Stimulated activated CD8-positive, alpha-beta memory T cell treated with anti-CD3 and anti-CD28 coated beads, Interleukin-15, amount 100 ng/mL, for 4 hours (primary cell): ENCODE measurements at places on chromosomes 13 and 19.
A peak's percentile ranks its signal among the peaks of the same experiment; 100 is the strongest.

DNA sequence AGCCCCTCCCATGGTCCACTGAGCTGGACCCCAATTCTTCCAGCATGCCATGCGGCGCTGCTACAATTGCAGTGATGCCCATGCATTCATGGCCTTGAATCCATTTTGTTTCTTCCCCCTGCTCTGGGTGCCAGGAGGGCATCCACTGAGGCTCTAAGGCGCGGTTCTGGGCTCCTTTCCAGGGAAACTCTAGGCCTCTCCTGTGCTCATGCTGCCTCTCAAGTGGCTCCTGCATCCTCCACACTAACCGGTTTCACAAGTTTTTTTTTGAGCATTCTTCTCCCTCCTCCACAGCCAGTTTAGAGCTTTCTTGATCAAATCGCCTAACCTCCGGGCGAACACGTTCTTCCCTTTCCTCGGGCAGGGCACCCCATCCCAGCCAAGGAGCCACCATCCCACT, 69.1 kb upstream of the FLT1 start:
- DNase-seq: no peak

GRCh38 chr13:98697791-98698190, 54.7 kb downstream of the SLC15A1 start:
- no peak for DNase-seq

- no peak for DNase-seq
Measured at GRCh38 chr13:44236370-44236769, 137.3 kb upstream of the SERP2 start.

GRCh38 chr19:41546386-41546789, 29.6 kb upstream of the CEACAM21 start:
- no peak for DNase-seq

DNA sequence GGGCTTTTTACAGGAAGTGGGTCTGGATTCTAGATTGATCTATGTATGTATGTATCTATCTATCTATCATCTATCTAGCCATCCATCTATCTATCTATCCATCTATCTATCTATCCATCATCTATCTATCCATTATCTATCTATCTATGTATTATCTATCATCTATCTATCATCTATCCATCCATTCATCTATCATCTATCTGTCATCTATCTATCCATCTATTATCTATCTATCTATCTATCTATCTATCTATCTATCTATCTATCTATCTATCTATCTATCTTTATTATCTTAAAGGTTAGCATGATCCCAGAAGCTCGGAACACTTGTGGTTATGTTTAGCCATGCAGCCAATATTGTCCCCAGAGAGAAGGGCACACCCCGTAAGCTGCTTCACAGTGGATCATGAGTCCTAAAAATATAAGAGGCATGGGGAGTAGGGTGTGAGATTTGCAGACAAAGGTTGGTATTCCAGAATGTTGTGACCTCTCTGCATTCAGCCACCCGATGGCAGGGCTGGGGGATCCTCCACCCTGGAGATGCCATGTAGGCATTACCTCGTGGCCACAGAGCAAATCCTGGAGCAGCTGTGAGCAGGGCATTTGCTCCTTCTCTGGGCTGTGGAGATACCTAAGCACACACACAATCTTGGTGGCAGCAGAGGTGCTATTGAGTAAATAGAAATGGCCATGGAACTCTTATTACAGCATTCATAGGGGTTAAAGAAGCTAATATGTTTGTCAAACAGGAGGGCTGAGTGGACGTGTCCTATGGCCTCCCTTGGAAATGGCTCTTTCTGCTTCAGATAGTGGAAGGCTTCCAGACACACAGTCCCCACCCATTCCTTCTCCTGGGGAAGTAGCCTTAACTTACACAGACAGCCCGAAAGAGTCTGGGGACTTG, 310.0 kb upstream of the TSHZ3 start:
- DNase-seq: no peak

DNA sequence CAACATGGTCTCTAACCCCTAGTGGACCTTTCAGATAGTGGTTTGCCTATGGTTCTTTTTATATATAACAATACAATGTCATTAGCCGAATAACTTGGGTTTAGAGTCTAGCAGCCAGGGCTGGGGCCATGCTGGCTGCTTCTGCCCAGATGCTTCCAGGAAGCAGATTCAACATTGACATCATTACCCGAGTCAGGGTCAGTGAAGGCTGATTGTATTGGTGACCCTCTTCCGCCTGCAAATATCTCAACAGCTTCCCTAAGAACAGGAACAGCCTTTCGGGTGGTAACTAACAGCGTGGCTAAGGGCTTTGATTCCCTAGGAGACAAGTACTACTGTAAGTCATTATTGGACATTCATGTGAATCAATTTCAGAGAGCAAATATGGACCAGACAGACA, 476.4 kb downstream of the UQCRFS1 start:
- DNase-seq: no peak

GRCh38 chr19:47296036-47296435, 13.6 kb upstream of the C5AR1 start:
- DNase-seq: peak; percentile 57

GRCh38 chr13:39616087-39616694, 13.2 kb upstream of the LHFPL6 start:
- no peak for DNase-seq

- no peak for DNase-seq
Measured at GRCh38 chr13:23504180-23504579, 66.0 kb upstream of the TNFRSF19 start.

DNA sequence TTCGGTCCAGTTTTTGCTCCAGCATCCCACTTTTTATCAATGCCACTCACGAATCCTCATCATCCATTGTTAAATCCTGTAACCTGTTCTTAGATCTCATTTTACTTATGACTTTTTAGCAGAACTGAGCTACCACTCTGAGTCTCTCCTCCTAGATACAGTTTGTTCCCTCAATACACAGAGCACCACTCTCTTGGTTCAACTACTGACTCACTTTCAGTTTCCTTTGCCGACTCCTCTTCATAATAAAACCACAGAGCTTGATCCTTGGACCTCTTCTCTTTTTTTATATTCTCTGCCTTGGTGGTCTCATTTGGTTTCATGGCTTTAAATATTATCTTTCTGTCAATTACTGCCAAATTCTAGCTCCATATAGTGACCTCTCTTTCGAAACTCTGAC, 150.3 kb downstream of the SLITRK5 start:
- DNase-seq: no peak

GRCh38 chr13:113860051-113860664, 3.7 kb downstream of the GAS6 start:
- DNase-seq: no peak

DNA sequence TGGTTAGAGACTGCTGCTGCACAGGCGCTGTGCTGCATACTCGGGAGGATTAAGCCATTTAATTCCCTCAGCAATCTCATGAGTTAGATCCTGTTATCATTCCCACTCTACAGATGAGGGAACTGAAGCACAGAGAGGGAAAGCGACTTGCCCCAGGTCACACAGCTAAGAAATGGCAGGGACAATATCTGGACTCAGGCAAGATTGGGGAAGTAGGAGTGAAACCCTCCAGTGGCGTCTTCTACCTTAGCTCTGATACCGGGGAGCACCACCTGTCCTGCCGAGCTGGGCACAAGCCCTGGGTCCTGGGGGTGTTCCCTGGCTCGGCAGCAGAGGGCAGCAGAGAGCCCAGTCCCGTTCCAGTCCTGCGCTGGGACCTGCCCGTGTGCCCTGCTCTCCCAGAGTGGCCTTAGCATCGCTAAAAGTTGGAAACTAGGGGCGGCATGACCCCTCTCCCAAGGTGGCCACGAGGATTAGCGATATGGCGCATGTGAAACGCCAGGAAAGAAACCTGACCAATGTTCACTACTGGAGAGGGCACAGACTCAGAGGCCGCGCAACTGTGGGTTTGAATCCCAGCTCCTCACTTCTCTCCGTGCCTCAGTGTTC, 20.5 kb downstream of the CYTH2 start:
- DNase-seq: peak; percentile 44
